Transverse colon (tissue), 4 donors: ENCODE measurements at places on chromosomes 3 and 15. TPM values are rescaled to one million over a fixed set of nuclear protein-coding genes. Genes with fewer than 3 reads are reported as not detected.

Gene IDH2
- 72.2 TPM for total RNA-seq

Gene CHRM5
- not detected for total RNA-seq

- H3K4me3 ChIP-seq: no peak overlapping the region
- H3K4me1 ChIP-seq: no peaks in the 10 kb centered on the region
- no peak for DNase-seq
- no peak overlapping the region for H3K27ac ChIP-seq
- H3K36me3 ChIP-seq: no peaks in the 10 kb centered on the region
- H3K27me3 ChIP-seq: no peaks in the 10 kb centered on the region
Measured at GRCh38 chr3:1971780-1972179, 126.9 kb upstream of the CNTN4 start.

Gene ANKRD34C
- total RNA-seq: not detected
